ENCODE measurements at places on chromosomes 6 and 20.

GRCh38 chr20:59452856-59453255, 151.5 kb upstream of the PHACTR3 start:
- no peak for DNase-seq

GRCh38 chr6:126180585-126180984, 159.3 kb upstream of the CENPW start:
- DNase-seq, result no peak

DNA sequence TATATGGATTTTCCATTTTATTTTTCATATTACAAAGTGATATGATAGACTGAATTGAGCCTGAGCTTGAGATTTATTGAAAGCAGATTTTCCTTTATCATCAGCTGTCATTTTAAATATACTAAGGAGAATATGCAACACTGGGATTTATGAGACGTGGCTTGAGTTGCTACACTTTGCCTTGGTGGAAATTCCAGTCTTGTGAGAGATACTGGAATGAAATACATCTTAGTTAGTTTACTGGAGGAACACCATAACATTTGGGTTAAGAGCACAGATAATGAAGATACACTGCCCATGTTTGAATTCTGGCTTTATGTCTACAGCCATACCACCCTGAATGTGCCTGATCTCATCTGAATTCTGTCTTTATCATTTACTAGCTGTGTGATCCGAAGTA, 86.5 kb upstream of the IFNGR1 start:
- no peak for DNase-seq

GRCh38 chr6:84508981-84509380, 255.4 kb downstream of the TBX18 start:
- no peak for DNase-seq

DNA sequence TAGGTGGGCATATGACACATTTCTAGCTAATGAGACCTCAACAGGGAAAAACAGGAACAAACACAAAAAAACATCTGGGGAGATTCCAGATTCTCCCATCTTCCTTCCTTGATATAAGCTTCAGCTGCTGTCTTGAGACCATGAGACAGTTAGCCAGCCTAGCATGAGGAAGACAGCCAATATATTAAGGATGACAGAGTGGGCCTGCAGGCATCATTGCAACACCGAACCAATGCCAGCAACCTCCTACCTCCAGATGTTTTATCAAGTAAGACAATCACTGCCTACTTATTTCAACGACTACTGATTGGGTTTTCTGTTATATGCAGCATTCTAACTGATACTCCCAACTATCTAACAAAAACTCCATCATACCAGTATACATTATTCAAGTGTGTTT, 119.0 kb downstream of the ISM1 start:
- no peak for DNase-seq

GRCh38 chr20:5078399-5078958, 41.3 kb downstream of the PCNA start:
- no peak for DNase-seq

DNA sequence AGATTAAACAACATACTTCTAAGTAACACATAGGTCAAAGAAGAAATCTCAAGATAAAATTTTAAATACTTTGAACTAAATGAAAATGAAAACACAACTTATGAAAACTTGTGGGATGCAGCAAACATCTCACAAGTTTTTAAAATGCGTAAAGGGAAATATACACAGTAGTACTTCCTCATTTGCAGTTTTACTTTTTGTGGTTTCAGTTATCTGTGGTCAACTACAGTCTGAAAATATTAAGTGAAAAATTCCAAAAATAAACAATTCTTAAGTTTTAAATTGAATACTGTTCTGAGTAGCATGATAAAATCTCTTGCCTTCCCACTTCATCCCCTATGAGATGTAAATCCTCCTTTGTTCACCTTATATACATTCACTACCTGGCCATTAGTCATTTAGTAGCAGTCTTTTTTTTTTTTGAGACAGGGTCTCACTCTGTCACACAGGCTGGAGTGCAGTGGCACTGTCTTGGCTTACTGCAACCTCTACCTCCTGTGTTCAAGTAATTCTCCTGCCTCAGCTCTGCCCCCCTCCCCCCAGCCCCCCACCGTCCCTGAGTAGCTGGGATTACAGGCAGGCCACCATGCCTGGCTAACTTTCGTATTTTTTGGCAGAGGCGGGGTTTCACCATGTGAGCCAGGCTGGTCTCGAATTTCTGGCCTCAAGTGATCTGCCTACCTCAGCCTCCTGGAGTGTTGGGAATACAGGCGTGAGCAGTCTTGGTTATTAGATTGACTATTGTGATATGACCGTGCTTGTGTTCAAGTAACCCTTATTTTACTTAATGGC, 154.6 kb upstream of the AHI1 start:
- no peak for DNase-seq

- DNase-seq, result no peak
These were observed 57.4 kb upstream of the CCDC167 start for GRCh38 chr6:37556881-37557644.

- DNase-seq, result no peak
These were observed 271.9 kb upstream of the AGPAT4 start for GRCh38 chr6:161545741-161546140.

GRCh38 chr6:72064399-72064975, 178.1 kb downstream of the RIMS1 start:
- no peak for DNase-seq

GRCh38 chr20:59518881-59519706, 85.2 kb upstream of the PHACTR3 start:
- peak; percentile 73 for DNase-seq

DNA sequence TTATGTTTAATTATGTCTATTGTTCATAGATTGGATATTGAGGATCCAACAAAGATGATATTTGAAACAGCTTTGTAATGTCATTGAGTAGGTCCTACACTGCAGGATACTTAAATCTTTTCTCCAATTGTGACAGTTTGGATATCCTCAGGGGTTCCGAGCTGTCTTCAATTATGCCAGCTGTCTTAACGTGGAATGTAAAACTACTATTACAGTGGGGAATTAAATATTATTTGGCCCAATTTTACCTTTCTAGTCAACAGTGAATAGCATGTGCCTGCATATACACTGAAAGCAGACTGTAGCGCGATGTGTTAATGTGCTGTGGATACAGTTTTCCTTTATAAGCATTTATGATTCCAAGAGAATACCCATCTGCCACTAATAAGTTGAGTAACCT, 156.9 kb downstream of the GRIK2 start:
- no peak for DNase-seq

- no peak for DNase-seq
These were observed 80.5 kb upstream of the FRMD1 start for GRCh38 chr6:168159506-168159905.

GRCh38 chr6:87869064-87869905, 167.3 kb upstream of the AKIRIN2 start:
- no peak for DNase-seq

DNA sequence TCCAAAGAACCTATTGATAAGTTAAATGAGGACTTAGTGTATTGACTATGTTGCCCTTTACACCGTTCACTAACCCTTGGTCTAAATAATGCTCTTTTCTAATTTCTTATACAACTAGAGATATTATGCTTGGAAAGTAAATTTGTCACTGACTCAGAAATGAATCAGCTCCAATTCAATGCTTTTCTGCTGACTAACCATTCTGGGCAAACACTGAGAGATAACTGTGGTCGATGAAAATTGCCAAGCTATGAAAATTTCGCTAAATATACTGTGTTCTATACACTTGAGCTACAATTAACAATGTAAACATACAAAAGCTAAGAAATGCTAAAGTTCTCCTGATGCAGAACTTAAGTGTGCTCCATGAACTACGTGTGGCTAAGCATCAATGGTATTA, 23.1 kb upstream of the FBXO9 start:
- no peak for DNase-seq

DNA sequence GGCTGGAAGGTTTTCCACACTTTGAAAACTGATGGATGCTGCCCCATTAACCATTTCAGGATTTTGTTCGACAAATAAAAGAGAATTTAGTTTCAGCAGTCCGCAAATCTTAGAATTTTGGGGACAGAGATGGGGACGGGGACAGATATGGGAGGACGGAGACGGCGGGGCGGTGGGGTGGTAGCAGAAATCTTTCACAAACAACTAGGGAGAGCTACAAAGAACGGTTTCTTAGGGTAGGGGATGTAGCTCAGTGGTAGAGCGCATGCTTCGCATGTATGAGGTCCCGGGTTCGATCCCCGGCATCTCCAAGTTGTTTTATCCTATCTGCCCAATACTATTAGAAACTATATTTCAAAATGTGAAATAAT, 15.1 kb downstream of the HMGN4 start:
- peak; percentile 74 for DNase-seq

DNA sequence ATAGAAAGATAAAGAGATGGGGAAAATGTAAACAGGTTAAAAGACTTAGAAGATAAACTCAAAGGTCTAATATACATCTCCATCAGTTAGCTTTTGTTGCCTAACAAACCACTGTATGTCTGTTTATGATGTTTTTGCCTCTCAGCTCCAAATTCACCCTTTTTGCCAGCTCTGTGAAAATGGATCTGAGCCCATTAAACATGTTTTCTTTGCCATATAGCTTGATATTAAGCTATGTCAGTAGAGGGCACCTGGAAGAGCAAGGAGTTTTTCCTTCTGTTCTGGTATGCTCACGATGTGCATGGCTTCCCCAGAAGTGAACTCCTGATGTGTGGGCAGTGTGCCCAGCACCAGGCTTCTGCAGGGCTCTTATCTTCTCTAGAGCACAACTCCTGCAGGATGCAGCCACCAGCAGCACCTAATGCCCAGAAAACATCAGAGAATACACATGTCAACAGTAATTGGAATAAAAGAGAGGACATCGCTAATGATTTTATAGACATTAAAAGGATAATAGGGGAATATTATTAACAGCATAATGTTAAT, 14.6 kb upstream of the SNX9 start:
- DNase-seq, result no peak

DNA sequence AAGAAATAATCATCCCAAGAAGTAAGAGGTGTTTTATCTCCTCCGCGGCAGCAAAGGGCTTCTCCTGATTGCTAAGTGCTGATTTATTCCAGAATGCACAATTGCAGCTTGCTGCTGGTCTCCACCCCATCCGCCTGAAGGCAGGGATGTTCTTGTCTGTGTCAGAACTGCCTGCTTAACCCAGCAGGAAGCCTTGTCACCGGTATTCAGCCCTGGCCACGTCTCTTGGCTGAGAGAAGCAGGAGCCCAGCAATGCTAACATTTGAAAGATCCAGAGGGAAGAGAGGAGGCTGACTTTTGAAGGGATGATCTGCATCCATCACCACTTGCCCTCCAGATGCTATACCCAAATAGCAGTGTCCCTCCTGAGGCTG, 4.2 kb downstream of the SCML4 start:
- DNase-seq, result peak; percentile 61

GRCh38 chr20:37240337-37241067, 21.1 kb downstream of the GHRH start:
- DNase-seq, result no peak

GRCh38 chr6:52635049-52635577, 35.8 kb upstream of the TMEM14A start:
- DNase-seq, result no peak

GRCh38 chr6:117389227-117390057, 36.3 kb downstream of the ROS1 start:
- no peak for DNase-seq

DNA sequence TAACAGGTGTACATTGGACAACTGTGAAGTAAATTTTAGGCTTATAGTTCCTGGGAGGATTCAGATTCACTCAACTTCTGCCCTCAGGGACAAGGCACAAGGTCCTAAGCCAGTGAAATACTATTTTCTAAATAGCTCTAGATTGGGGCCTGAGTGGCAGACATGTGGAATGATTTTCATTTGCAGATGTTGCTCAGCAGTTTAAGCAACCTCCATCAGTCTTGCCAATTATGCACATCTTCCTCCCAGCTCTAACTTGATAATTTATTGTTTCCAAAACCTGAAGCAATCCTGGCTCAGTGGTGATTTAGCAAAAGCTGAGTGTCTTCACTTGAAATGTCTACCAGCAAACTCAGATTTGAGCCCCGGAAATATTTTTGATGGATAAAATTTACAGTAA, 116.2 kb downstream of the SCP2D1 start:
- no peak for DNase-seq

DNA sequence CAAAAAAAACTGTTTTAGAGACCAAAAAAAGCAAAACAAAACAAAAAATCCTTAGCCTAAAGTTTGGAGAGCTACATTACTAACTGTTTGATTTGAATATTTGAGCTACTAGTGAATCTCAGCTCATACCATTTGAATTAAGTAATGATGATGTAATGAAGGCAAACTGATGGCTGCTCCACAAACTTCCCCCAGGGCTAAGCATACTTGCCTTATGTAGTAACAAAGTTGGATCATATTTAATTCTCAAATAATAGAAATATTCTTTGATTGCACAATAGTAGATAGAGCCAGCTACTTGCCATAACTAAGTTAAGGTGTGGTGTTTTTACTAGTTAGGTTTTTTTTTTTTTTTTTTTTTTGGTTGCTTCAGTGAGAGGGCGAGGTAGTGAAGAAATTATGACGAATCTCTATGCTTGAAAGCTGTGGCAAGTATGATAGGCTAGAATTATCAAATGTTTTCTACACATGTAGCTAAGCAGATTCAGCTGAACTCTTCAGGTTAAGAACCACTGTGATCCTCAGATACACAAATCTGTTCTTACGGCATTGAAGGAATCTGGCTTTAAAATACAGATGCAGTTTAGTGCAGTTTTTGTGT, 2.9 kb downstream of the RAB32 start:
- DNase-seq, result no peak

GRCh38 chr6:112287577-112288225, 33.3 kb upstream of the LAMA4 start:
- DNase-seq, result no peak

GRCh38 chr6:39887692-39888450, 46.4 kb downstream of the MOCS1 start:
- DNase-seq, result no peak

GRCh38 chr6:24536466-24536865, 41.7 kb downstream of the ALDH5A1 start:
- no peak for DNase-seq

GRCh38 chr6:148620579-148621298, 126.1 kb upstream of the UST start:
- no peak for DNase-seq

DNA sequence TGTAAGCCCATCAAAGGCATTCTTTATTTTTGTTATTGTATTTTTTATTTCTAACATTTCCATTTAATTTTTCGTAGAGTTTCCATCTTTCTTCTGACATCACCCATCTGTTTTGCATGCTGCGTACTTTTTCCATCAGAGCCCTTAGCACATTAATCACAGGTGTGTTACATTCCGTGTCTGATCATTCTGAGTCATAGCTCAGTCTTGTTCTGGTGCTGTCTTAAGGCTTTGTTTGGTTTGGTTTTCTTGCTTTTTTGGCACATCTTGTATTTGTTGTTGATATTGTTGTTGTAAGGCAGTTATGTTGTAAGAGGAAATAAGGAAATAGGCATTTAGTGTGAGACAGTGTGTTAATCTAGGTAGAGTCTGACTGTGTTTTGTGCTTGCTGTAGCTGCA, 214.6 kb upstream of the CDH4 start:
- no peak for DNase-seq

GRCh38 chr20:47544852-47545251, 43.2 kb downstream of the NCOA3 start:
- DNase-seq, result no peak

- DNase-seq, result no peak
These were observed 12.5 kb downstream of the SIRT5 start for GRCh38 chr6:13586603-13587542.

GRCh38 chr6:1317302-1317815, 5.5 kb downstream of the FOXQ1 start:
- DNase-seq, result no peak

GRCh38 chr20:3392756-3393155, 14.7 kb downstream of the DNAAF9 start:
- DNase-seq, result no peak

- DNase-seq, result peak; percentile 79
These were observed 4.6 kb upstream of the SOX18 start for GRCh38 chr20:64053841-64054661.

All from SK-N-SH (cell line).